ENCODE measurements at places on chromosomes 5 and 9.

DNA sequence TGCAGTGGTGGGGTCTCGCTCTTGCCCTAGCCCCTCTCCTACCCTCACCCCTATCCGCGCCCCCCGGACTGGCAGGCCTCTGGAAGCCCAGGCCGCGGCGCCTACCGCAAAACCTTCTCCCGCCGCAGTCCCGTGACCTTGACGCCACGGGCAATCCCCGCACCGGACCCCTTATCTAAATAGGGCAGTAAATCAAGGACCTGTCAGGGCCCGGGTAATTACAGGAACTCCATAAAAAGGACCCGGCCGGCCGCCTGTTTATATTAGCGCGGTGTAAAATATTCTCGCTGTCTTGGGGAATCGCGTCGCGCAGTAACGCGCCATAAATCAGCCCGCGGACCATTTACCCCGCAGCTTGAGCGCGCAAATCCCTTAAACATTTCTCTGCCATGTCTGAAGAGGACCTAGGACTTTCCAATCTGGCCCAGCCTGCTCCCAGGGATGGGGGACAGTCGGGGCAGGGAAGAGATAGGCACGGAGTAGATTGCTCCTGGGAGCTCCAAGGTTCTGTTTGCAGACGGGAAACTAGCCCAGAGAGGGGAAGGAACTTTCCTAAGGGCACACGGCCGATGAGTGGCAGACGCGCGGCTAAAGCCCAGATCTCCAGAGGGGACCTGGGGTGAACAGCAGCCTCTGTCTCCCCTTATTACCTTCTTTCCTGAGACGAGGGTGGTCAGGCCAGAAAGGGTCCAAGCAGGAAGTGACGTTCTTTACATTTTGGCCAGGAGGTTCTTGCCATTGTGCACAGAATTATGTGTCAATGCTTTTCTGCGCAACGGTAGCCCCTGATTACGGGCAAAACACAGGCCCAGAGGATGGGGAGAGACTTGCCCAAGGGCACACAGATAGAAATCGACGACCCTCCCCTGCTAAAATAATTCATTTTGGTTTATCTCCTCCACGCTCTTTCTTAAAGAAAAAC is 4.8 kb upstream of the HAND1 start:
- no peak for DNase-seq

DNA sequence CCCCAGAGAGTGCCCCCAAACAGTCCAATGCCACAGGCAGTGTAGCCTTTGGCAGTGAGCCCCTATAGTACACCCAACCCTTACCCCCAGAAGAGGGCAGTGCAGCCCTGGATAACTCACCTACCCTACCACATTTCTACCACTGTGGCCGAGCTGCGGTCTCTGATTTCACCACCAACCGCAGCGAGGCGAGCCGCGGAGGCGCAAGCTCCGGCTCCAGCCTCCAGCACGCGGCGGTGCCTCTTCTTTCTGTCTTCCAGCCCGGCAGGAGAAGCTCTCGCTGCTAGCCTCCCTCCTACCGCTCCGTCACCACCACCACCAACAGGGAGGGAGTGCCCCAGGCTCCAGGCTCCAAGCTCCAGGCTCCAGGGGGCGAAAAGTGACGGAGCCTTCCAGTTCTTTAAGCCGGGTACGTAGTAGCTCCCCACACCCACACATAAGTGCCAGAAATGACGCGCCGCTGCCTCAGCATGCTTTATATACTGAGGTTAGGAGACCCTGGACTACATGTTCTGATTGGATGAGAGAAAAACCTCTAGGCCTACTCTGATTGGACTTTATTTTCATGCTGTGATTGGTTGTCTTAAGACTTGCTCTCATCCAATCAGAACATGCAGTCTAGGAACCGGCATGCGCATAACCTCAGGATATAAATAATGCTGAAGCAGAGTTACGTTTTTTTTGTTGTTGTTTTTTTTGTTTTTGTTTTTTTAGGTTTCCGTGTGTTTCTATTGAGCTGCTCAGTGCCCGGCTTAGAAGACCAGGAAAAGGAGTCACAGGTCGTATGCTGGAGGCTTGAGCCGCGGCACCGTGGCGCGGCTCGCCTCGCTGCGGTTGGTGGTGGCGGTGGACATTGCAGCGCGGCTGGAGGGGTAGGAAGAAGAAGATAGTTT is at the start of gene PCAT7:
PCAT7 (plus strand) TSS at position 645 of the 893 bp plus-strand sequence.
- DNase-seq = peak; percentile 87

DNA sequence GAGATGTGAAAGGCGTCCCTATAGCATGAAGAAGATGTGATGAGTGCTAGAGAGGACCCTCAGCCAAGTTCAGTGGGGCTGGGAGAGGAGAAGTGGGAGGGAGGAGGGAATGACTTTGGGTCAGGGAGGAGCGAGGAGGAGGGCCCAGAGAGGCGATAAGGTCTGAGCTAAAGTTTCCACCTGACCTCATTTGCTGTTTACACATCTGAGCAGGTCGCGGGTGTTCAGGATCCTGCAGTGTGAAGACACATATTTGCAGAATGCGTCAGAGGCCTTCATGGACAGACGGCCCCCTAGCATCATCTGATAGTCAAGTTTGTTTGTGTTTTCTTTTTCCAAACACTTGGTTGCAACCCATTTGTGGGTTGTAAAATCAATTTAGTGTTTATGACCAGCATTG is 18.9 kb upstream of the IGFBPL1 start:
- no peak for DNase-seq

DNA sequence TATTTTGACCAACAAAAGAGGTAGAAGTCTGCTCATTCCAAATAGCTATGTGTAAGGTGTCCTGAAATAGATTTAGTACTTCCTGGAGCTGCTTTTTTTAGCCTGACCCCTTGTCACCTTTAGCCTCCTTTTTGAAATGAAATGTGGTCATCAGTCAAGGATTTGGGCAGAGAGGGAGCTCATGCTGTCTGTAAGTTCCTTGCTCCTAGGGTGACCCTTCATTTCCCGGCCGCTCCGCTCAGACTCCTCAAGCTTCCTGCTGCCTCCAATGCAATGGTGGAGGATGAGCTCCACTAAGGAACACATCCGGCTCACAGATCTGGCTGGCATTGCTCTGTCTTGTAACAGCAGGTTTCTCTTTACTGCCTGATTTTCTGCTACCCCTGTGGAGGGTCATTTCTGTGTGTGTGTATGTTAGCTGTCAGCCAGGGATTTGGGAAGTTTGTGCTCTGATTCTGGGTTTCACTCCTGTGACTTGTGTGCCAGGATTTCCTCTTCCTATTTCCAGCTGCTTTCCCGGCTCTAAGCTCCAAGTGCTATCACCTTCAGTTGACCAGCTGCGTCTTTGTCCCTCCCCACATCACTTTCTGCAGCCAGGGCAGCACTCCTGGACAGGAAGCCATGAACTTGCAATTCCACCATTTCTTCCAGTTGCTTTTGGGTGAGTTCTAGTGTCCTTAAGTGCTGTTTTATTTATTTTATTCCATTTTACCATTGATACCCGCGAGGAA is 265.9 kb downstream of the ICE1 start:
- DNase-seq = no peak

DNA sequence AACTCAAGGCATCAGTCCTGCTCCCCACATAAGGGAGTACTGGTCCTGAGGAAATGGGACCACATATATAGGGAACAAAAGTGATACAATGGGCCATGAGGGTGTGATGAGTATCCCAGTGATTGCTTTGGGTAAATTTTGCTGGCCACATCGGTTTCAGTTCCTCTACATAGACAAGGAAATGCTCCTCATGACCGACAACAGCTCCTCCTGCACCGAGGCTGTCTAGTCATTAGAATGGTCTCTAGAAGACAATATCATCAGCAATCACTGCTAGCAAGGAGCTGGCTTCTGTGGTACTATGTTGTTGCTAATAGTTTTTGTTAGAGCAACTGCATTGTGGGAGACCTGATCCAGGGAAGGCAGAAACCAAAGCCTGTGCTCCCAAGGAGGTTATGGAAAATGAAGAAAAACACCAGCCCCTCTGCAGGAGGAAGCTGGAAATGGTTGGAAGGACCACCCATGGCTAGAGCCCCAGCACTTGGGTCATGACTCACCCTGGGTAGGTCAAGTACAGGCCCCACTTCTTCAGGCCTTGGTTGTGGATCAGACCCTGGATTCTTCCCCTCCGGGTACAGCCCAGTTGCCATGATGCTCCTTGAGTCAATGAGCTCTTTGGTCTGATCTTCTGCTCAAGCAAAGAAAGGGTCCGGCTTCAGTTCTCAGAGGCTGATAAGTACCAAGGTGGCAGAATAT is 3.4 kb upstream of the CTSL start:
- DNase-seq = no peak

GRCh38 chr9:98097836-98098235 is 21.2 kb downstream of the TRIM14 start:
- no peak for DNase-seq

GRCh38 chr9:106691627-106692026 is 171.3 kb upstream of the ZNF462 start:
- no peak for DNase-seq

DNA sequence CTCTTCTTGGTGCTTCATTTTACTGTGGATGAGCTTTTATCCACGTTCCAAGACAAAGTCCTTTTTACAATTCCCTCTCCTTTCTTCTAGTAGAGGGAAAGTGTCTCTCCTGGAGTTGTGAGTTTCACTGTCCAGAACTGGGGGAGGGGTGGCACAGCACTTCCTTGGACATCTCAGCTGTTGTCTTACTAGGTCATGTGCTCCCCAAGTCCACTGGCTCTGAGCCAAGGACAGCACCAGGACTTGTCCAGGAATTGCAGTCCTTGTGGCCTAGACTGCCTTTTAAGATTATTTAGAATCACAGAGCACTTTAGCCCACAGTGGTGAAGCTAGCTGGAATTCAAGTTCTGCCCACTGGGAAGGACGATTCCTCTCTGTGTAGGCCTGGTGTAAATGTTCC is 700.2 kb upstream of the PTPRD start:
- no peak for DNase-seq

DNA sequence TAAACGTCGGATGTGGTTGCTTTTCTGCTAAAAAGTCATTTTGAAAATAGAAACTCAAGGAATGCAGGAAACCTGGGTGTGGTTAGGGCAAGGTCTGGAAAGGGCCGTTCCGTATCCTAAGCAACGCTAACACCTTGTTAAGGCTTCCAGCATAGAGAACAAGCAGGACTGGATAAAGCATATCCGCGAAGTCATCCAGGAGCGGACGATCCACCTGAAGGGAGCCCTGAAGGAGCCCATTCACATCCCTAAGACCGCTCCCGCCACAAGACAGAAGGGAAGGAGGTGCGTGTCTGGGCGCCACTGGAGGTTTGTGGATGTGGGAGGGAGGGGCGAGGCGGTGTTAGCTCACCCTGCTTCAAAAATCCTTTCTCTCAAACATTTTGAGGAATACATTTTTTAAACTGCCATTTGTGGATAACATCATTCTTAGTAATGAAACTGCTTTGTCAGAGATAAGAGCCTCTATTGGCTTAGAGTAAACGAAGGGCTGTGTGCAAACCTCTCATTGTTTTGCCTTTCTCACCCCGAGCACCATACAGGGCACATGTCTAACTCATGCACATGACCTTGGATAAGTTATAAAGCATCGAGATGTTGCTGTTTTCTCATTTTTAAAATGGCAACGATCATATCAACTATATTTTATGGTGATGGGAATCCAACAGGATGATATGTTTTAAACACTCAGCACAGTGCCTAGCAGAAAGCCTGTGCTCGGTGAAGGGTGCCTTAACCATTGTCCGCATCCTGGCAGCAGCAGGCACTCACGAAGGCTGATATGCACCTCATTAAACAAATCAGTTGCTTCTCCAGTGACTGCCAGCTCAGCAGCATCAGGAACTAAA is 175.7 kb upstream of the OTULINL start:
- DNase-seq = no peak

GRCh38 chr9:104817437-104817836 is 53.5 kb downstream of the NIPSNAP3B start:
- DNase-seq = no peak

DNA sequence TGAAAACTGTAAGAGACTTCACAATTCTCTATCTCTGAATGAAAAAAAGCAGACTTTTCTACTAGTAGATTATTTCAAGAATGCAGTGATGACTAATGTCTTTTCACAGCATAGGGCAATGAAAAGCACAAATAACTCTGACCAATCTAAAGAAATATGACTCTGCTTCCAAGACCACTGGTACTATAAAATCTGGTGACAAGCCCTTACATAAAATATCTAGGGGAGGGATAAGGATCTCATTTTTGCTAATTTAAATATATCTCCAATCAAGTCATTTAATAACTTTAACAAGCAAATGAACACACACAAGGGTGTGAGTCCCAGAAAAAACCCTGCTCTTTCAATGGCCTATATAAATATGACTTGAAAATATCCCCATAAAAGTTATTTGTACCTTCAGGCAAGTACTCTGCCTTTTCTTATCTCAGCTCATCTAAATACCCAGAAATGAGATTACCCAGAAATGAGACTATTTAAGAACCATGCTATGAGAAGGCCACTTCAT is 105.2 kb downstream of the GNAQ start:
- no peak for DNase-seq

GRCh38 chr9:114374936-114375335 is 12.8 kb downstream of the AKNA start:
- DNase-seq = no peak

DNA sequence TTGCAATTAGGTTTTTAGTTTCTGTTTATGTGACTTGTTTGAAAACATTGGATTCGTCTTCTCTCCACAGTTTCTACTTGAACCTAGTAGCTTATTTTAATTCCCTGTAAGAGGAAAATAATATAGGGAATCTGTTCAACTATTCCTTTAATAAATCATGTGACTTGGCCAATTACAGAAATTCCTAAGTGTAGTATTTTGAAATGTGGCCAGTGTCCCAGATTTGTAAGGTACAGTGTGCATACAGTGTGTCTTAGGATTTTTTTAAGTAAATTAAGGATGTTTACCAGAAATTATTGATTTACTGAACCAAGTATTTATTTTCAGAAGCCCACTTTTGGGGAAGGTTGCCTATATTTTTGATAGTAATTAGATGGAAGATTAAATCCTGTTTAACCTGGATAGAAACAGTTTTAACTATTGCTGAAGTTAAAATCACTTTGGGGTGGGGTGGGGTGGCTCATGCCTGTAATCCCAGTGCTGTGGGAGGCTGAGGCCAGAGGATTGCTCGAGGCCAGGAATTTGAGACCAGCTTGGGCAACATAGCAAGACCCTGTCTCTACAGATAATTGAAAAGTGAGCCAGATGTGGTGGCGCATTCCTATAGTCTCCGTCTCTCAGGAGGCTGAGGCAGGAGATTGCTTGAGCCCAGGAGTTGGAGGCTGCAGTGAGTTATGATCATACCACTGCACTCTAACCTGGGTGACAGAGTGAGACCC is 36.9 kb downstream of the G3BP1 start:
- no peak for DNase-seq

DNA sequence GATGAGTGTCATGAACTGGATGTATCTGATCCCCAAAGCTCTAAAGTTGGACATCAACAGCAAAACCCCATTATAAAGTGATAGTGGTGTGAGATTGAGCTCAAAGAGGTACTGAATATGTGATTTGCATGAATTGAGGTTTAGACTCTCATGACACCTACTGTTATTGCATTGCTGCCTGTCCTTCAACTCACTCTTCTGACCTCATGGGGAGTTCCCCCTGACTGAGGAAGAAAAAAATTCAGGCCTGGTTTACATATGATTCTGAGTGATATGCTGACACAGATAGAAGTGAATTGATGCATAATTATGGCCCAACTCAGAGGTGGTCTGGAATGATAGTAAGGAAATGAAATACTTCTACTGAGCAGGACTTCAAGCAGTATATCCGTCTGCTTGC is 76.2 kb upstream of the CHD1 start:
- DNase-seq = no peak

Data from KBM-7 (cell line).